Nephron progenitor cell (in vitro differentiated cells): ENCODE measurements at places on chromosomes 11 and 22.

DNA sequence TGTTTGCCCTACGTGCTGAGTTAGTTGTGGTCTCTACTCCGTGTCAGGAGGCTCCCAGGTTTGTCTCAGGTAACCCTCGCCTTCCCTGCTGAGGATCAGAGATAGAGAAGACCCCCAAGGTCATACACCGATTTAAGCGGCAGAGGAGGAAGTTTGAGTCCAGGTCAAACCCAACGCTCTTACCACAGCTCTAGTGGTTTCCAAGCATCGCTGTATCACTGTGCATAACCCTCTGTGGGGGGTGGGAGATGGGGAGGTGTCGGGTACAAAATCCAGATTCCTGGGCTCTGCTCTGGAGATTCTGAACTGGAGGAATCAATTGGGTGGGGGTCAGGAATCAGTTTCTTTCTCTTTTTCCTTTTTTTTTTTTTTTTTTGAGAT, 627 bp downstream of the DNAJC4 start:
- DNase-seq, result no peak

DNA sequence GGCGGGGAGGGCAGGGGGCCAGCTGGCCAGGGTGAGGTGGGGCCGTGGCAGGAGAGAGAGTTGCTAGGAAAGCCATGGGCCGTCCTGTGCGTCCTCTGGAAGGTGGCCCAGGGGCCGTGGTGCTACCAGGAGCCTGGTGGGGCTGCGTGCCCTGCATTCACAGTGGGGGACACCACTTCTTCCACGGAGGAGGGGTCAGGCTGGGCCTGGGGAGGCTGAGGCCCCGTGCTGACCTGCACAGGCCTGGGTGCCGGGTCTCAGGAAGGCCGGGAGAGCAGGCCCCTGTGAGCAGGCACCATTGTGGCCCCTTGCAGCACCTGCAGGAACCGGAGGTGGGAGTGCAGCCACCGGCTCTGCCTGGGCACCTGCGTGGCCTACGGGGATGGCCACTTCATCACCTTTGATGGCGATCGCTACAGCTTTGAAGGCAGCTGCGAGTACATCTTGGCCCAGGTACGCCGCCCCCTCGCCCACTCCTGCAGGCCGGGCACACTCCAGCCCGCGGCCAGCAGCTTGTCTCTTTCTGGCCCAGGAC, 12.0 kb downstream of the MUC5B start:
- peak; percentile 1 for DNase-seq

- no peak for DNase-seq
Observed at GRCh38 chr22:46686221-46687047, 51.6 kb downstream of the CERK start.

DNA sequence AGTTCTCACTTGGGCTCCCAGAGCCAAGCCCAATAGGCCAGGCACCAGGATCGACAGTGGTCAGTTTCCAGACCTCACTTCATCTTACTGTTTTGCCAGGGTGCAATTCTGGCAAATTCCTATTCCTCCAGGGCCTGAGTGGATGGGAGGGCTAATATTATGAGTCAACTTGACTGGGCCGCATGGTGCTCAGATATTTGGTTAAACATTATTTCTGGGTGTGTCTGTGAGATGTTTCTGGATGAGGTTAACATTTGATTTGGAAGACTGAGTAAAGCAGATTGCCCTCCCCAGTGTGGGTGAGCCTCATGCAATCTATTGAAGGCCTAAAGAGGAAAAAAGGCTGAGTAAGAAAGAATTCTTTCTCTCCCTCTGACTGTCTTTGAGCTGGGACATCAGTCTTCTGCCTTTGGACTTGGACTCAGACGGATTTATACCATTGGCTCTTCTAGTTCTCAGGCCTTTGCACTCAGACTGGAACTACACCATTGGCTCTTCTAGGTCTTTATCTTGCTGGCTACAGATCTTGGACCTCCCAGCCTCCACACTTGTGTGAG, 132.9 kb upstream of the ZBED5 start:
- no peak for DNase-seq

DNA sequence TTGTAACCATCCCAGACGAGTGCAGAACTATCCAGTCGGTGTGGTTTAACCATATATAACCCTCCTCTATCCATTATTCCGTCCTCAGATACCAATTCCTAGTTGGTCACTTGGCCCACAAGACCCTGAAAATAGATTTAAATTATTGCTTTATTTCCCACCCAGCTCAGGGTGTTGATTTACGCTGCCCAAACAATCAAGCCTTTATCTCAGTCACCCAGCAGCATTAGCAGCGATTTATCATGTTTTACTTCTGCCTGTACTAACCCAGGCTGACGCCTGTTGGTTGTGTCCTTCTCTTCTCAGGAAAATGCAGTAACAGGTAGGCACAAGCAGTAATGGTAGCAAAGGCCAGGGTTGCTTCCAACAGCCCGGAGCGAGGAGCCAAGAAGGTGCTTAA, 81.2 kb downstream of the DSCAML1 start:
- no peak for DNase-seq

GRCh38 chr11:76005756-76006155, 190.7 kb downstream of the UVRAG start:
- no peak for DNase-seq

GRCh38 chr22:20945578-20945934, 21.5 kb upstream of the AIFM3 start:
- DNase-seq, result no peak

GRCh38 chr22:20948450-20948849, 18.6 kb upstream of the AIFM3 start:
- DNase-seq, result no peak

- no peak for DNase-seq
Observed at GRCh38 chr11:64592656-64593055, 1.6 kb downstream of the SLC22A12 start.

DNA sequence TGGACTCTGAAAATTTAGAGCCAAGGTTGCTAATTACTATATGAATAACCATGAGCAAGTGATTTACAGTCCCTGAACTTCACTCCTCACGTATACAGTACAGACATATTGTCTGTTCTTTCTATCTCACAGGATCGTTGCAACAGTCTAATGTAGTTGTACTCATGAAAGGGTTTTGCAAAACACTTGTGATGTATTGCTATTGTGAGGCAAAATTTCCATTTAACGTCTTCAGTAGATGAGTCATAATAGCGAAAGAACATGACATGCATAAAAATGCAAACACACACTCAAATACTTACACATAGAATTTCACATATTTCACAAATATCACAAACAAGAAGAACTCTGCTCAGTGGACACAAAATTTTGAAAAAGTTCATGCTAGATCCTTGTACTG, 134.6 kb upstream of the TRPC6 start:
- no peak for DNase-seq

- peak; percentile 6 for DNase-seq
Observed at GRCh38 chr11:81421251-81421860, 1312.3 kb downstream of the FAM181B start.

DNA sequence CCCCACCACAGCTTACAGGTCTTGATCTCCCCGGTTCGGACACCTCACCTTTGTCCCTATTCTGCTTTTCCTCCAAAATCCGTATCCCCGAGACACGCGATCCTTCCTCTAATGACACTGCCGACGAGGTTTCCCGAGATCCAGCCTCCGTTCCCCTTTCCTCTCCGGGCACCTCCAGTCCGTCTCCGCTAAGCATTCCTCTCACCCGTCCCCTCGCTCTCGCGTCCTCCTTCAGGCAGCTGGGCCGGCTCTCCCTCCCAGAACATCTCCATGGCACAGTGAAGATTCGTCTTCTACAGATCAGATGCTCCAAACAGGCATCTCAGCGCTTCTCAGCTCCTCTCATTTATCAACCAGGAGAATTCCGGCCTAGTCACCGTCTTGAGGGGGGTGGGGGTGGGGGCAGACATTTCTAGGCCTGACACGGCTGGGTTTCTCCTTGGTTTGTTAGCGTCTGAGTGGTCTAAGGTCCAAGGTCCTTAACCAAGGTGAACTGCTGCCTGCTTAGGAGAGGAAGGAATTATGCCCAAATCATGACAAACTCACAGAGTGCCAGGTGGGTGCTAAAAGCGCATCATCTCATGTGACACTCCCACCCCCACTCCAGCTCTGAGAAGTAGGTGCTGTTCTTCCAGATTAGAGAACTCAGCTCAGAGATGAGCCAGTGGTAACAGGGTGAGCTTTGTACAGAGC, at the start of gene SPTBN2:
SPTBN2 (minus strand) TSS at position 524 of the 693 bp plus-strand sequence. CDS start 7,976 bp downstream, outside the sequence.
- DNase-seq, result peak; percentile 50

- DNase-seq, result no peak
Observed at GRCh38 chr22:42076764-42077485, 2.6 kb upstream of the SMDT1 start.

- DNase-seq, result no peak
Observed at GRCh38 chr11:47034091-47034490, 97.5 kb downstream of the CSTPP1 start.

DNA sequence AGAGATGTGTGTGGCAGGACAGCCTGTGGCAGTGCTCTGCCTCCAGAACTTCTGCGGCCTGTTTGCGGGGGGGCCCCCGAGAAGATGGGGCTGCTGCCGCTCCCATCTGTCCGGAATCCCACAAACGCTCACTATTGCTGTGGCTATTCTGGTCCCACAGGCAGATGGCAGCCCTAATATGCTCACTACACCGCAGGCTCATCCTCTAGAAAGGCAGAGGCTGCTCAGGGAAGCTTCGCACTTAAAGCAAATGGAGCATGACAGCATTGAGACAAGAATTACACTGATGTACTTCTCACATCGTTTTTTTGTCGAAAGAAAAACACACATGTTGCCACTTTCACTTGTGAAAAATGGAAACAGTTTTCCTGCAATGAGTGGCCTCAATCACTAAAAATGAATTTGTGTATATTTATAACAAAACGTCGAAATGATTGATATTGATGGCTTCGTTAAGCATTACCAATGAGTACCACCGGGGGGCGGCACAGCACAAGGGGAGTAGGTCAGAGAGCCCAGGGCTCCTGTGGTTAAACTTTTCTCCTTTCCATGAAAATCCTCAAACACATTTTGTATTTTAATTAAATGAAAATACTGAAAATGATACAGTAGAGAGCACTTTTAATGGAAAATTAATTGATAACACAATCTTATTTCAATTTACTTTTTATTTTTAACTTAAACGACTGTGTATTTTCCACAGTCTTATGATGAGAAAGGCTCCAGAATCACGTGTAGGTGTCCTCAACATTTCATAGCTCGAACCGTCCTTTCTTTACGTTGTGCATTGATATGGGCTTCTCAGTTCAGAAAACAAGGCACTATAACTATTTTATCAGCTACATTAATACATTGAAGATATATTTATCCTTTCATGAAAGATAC, 69.1 kb downstream of the CTTN start:
- peak; percentile 81 for DNase-seq

DNA sequence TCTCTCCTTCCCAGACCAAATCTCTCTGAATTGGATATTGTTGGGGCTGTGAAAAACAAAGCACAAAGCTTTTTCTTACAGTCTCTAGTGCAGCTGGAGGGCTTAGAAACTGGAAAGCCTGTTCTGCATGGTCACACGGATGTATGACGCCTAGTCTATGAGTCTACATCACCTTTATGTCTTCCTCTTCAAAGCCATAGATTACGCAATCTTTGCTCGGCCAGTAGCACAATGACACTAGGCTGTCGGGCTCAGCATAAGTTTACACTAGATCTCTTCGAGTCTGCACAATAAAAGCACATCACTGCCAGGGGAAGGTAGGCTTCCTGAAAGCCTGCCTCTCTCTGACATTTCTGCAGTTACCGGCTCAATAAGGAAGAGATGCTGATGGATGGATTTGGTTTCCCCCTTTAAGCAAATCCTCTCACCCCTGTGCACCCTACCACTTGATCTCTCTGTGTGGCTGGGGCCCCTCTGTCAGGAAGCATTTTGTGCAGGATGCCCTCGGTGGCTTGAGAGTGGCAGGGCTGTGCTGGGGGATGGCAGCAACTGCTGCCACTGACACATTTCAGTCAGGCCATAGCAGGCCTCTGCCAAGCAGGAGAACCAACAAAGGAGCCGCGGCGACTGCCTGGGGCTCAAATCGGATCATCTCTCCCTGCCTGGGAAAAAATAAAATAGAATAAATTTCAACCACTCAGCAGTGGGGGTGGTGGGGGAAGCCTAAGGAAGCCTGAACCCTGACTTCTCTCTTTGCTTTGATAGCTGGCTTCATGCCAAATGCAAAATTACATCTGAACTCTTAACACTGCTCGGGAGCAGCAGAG, 1272.8 kb downstream of the LRRC4C start:
- no peak for DNase-seq

DNA sequence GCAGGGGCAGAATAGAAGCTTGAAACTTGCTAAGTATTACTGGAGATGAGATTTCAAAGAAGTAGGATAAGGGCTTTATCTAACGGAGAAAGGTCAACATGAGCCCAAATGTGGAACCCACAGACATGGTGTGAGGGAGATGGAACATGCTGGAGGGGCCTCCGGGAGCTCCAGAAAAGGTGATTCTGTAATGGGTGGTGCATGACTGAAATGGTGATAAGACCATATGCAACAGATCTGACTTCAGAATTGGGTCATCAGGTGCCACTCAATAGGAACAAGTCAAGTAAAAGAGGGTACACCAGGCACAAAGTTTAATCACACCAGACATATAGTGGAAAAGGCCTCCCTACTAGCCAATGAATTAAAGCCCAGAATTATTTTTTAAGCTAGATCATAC, 7.9 kb upstream of the CEP295 start:
- DNase-seq, result no peak

DNA sequence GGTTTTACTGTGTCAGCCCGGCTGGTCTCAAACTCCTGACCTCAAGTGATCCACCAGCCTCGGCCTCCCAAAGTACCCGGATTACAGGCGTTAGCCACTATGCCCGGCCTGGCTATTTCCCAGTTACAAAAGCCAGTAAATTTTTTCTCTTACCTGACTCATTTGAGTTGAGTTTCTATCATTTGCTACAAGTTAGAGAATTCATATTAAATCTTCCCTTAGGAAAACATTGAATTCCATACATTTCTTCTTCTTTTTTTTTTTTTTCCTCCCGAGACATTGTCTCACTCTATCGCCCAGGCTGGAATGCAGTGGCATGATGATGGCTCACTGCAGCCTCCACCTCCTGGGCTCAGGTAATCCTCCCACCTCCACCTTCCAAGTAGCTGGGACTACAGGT, 26.0 kb downstream of the CHEK2 start:
- no peak for DNase-seq

DNA sequence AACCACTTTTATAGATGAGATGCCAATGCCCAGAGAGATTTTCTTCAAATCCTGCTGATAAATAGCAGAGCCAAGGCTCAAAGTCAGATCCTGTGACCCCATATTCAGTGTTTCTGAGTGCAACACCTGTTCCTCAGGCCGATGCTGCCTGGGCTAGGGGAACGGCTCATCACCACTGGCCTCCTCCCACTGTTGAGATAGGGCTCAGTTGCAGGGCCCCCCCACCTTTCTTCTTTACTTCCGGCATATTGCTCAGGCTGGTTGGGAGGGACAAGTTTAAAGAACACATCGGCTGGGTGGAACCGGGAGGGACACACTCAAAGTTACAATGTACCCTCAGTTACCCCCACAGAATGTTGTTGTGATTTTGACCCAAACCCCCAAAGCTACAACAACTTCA, 88.3 kb upstream of the CRTAM start:
- no peak for DNase-seq

DNA sequence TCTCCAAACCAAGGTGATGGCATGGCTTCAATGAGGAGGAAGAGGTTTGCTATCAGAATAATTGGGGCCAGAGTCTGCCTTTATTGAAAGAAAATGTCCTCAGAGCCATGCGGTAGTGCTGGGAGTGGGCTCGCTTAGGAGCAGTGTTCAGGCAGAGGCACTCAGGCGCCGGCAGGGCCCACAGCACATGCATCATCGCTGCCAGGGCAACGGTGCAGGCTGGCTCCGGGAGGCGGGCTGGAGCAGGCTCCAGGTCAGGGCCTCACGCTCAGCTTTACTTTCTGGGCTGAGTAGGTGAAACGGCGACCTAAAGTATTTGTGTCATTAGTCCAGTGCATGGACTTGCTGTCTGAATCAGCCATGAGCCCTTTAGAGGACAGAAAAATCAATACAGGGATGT, 169.9 kb upstream of the CCDC90B start:
- peak; percentile 64 for DNase-seq

GRCh38 chr22:48695251-48695650, 1132.4 kb downstream of the BRD1 start:
- no peak for DNase-seq
